ENCODE measurements at places on chromosomes 4 and X. TPM values are rescaled to one million over a fixed set of nuclear protein-coding genes. Genes with fewer than 3 reads are reported as not detected.
A peak's percentile ranks its signal among the peaks of the same experiment; 100 is the strongest.

The PAQR3 gene
- total RNA-seq: 37.3 TPM

- DNase-seq: no peak
These were observed 36.6 kb downstream of the REPS2 start for GRCh38 chrX:16983051-16983450.

The CHST7 gene
- total RNA-seq: 27.2 TPM

- peak; percentile 52 for DNase-seq
These were observed 542 bp downstream of the RNF150 start for GRCh38 chr4:141132709-141133145.

DNA sequence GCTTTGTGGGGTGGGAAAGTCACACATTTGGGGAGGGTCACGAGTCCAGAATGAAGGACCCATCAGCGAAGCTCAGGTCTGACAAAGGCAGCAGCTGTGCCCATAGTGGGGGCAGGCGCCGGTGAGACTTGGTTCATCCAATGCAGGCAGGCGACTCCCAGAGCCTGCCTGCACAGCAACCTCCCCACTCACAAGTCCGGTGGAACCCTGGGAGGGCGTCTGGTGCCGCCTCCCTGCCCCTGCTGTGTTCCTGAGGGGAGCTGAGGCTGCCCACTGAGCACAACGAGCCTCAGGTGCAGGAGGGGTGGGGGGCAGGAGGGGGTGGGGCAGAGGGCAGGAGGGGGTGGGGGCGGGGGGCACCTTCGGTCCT, 13.7 kb downstream of the LRPAP1 start:
- no peak for DNase-seq

- DNase-seq: peak; percentile 83
These were observed 55.0 kb upstream of the PRDM5 start for GRCh38 chr4:120977435-120977997.

- no peak for DNase-seq
These were observed 51.2 kb upstream of the TADA2B start for GRCh38 chr4:6991771-6992557.

The NIPAL1 gene
- total RNA-seq: 9.2 TPM

DNA sequence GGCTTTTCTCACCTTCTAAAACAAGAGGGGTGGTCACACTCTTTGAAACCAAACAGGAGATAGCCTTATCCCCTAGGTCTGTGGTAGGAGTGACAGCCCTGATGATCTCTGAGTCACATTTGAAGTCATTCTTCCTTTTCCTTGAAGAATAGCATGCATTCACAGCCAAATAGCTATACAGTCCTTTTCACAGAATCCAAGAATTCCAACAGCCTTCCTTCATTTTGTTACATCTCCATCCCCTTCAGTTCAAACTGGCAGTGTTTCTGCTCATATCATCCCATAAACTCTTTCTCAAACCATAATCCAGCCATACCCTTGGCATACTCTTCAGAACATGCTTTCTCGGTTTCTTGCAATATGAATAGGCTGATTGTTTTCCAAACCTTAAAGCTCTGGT, 33.3 kb upstream of the TMEM184C start:
- DNase-seq: no peak

The CLIC2 gene
- 0.56 TPM for total RNA-seq

The HSFX3 gene
- total RNA-seq: not detected

DNA sequence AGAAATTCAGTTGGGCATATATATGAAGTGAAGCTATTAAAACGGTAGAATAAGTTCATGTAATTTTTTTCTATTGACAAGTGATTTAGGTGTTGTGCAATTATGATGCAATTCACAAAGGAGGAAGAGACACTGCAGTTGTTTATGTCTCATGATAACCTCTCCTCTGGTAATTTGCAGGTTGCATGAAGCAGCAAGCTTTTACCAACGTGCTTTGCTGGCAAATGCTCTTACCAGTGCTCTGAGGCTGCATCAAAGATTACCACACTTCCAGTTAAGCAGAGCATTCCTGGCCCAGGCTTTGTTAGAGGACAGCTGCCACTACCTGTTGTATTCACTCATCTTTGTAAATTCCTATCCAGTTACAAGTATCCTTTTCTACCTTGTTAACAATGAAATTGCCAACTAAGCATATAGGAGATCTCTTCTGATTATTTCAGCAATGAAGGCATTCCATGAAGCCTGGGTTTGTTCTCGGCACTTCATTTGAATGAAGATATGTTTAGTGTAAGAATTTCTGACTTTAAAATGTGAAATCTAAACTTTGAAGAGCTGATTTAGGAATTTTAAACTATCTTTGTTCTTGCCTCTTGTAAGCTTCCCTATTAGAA, 3.9 kb downstream of the TMEM33 start:
- peak; percentile 9 for DNase-seq

The RAB28 gene
- 23.9 TPM for total RNA-seq

GRCh38 chr4:180581061-180581460, 1662.1 kb upstream of the TENM3 start:
- DNase-seq: no peak

GRCh38 chr4:53959343-53960120, 104.9 kb downstream of the CHIC2 start:
- no peak for DNase-seq

DNA sequence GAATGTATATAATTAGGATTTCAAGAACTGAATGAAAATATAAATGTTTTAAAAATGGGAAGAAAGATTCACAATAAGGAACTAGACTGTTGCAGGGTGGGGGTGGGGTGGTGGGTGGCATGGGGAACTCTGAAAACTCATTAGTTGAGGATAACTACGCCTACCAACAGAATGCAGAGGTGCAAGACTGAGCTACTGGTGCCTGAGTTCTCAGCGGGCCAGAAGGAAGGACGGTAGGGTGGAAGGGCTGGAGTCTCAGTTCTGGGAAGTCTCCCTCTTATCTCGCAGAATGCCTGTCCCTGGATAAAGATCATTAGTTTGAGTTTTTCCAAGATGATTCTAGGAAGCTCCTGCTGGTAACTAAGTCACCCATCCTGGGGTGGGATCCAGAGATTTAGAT, 1.3 kb upstream of the SOD3 start:
- DNase-seq: no peak

DNA sequence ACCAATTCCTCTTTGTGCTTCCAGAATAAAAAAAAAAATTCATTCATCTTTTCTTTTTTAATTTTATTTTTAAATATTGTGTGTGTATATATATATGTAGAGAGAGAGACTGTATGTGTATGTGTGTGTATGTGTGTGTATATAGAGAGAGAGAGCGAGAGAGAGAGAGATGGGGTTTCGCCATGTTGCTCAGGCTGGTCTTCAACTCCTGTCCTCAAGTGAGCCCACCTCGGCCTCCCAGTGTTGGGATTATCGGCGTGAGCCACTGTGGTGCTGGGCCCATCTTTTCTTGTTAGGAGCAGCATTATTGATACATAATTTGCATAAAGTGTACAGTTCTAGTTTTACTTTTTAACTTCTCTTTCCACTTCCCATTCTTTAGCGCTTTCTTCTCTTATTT, 33.6 kb downstream of the KDM6A start:
- DNase-seq: no peak

The EXOC1L gene
- total RNA-seq: not detected

The DCAF8L2 gene
- not detected for total RNA-seq

DNA sequence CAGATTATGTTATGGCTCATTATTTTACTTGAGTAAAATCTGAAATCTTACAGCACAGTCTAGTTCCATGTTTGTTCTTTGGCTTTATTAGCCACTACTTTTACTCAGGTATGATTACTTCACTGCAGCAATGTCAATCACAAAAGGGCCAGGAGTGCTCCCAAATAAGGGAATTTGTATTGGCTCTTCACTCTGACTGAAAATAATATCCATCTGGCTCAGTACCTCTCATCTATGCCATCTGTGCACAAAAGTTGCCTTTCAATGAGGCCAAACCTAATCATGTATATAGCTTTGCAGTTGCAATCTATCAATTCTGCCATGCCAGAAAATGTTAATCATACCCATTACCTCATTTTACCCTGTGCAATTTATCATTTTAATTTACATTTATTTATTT, 161.1 kb downstream of the TECRL start:
- DNase-seq: no peak

GRCh38 chr4:39043058-39043860, 11.1 kb upstream of the TMEM156 start:
- DNase-seq: no peak

The SMIM31 gene
- not detected for total RNA-seq

The PCSK1N gene
- total RNA-seq: 15.6 TPM

DNA sequence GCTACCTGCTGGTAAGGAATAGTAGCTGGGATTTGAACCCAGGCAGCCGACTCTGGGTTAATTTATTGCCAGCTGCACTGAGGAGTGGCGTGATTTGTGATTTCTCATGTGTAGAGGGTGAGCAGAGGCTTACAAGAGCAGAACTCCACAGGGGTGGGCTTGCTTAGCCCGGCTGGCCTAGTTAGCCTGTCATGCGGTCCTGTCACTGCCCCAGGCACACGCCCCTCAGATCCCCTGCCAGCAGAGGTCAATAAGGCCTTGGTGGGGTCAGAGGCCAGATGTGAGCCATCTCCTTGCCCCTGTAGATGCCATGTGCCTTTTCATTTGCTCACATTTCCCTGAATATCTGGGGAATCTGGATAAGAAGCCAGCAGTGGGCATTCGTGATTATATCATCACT, 13.4 kb downstream of the NSDHL start:
- DNase-seq: no peak

- DNase-seq: no peak
These were observed 68.0 kb downstream of the CCNG2 start for GRCh38 chr4:77225022-77225421.

DNA sequence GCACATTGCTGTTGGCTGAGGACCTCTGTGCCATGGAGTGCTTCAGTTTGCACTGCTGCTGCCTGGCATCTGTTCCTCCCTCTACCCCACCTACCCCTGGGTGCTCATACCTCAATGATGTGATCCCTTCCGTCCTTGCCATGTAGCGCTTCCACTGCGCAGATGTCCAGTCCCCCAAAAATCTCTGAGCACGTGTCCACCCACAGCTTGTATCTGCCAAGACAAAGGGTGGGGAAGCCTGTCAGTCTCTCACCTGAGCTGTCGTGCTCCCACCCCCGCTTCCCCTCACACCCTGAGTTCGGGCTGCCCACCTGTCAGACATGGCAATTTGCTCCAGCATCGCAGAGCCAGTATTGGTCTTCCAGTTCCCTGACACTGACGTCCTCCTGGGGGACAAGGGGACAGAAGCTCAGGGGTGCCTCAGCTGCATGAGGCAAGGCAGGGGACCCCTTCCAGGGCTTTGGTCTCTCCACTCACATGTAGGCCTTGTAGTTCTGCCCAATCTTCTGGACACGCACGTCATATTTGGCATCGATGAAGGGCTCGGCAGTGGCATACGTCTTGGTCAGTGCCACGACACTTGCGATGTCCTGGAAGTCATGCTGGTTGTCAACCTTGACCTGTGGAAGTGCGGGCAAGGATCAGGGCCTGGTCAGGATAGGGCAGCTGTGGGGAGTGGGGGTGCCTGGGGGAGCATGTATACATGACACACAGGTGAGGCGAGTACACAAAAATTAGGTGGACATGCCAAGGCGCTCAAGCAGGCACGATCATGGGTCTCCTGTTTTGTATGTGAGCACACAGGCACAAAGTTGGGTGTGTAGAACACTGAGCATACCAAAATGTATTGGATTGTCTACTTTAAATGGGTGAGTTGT, 6.0 kb upstream of the TIMP1 start:
- DNase-seq: no peak

- no peak for DNase-seq
These were observed 329.1 kb upstream of the SMIM31 start for GRCh38 chr4:164424846-164425245.

GRCh38 chr4:20813700-20814099, 113.4 kb downstream of the PACRGL start:
- DNase-seq: no peak

The MTCP1 gene
- 6.3 TPM for total RNA-seq

DNA sequence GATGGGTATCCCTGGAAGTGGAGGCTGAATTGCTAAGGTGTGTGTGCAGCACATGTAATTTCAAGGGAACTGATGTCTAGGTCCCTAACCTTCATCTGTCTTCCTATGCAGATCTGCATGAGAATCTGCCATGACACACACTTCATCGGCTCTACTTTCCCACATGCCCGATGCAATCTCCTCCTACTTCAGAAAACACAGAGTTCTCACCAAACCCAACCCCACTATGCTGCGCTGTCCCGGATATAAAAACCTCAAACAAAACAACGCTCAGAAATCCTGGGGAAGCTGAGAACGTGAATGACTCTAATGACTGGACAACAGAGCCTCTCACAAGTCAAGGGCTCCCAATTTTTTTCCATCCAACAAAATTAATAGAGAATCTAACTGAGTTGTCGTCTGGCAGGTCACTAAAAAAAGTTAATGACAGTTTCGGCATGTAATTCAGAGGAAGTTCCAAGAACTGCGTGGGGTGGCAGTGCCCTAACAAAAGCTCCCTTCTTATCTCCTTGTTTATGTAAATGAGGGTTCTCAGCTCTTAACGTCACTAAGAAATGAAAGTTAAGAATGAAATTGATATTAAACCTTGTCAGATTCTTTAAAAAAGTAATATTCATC, 39.0 kb downstream of the STX18 start:
- DNase-seq: no peak

DNA sequence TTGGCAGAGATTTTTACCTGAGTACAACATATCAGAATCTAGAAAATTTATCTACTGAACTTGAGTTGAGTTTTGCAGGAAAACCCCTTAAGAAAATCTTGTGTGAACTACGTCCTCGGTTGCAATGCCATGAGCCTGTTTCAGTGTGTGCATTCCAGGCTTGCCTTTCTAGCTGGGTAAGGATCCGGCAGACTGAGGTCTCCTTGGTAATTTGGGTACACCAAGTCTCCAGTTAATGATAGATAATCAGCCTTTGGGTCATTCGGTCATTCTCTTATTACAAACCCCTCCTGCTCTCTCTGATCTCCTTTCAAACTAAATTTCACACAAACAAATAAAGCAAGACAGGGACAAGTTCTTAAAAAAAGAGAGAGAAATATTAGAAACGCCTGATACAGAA, 5.9 kb upstream of the HAND2 start:
- DNase-seq: no peak

The ZNF711 gene
- 18.5 TPM for total RNA-seq

- DNase-seq: no peak
These were observed 84.8 kb upstream of the C1QTNF7 start for GRCh38 chr4:15343000-15343399.

GRCh38 chr4:141002323-141002805, 130.9 kb downstream of the RNF150 start:
- no peak for DNase-seq

DNA sequence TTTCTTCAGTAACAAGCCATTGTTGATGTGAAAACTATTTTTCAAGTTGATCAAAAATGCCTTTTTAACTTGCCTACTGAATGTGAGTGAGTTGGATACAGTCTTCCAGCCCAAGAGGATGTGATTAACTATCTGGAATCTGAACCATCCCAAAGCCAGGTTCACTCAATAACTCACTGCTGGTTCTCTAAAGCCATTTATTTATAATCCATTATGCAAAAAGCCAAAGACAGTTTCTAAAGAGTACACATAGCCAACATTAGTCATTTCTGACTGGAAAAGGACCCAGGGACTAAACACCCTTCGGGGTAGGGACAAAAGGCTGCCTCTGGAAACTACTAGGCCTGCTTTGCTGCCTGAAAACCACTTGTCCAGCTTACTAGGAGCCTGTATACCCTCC, 109.6 kb downstream of the SHROOM4 start:
- no peak for DNase-seq

GRCh38 chr4:89751416-89751815, 85.5 kb downstream of the SNCA start:
- no peak for DNase-seq

Data from GM23338 (cell line).